ENCODE measurements at places on chromosomes 7 and 10. TPM values are rescaled to one million over a fixed set of nuclear protein-coding genes. Genes with fewer than 3 reads are reported as not detected.
A peak's percentile ranks its signal among the peaks of the same experiment; 100 is the strongest.

DNA sequence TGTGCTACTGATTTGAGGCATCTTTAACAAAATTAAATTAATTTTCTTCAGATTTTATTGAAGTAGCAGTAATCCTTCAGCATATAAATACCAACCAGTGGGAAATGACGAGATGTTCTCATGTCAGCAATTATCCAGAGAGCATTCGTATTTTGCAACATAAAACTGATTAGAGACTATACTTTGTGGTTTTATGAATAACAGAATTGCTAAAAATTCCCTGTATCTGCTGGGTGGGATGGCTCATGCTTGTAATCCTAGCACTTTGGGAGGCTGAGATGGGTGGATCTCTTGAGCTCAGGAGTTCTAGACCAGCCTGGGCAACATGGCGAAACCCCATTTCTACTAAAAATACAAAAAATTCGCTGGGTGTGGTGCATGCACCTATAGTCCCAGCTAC, 56.9 kb downstream of the ATAD1 start:
- DNase-seq, result no peak

DNA sequence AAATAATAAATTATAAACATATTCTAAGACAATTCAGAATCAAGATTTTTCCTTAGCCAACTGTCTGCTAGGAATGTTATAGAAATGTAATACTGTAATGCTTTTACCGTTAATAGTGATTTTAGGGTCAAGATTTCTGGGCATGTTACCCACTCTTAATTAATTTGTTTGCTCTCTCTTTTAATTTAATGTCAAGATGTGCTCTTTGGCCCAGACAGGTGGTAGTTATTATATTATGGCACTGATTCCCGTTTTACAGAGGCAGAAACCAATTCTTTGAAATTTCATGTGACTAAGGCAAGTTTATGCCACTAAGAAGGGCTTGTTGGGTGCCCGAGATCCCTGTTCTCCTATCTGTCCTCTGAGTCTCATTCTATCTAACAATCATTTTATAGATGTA, 959 bp upstream of the FAM107B start:
- no peak for DNase-seq

- no peak for DNase-seq
These were observed 20.4 kb downstream of the TEX36 start for GRCh38 chr10:125662584-125662983.

Gene GNAT3
- total RNA-seq, result not detected

DNA sequence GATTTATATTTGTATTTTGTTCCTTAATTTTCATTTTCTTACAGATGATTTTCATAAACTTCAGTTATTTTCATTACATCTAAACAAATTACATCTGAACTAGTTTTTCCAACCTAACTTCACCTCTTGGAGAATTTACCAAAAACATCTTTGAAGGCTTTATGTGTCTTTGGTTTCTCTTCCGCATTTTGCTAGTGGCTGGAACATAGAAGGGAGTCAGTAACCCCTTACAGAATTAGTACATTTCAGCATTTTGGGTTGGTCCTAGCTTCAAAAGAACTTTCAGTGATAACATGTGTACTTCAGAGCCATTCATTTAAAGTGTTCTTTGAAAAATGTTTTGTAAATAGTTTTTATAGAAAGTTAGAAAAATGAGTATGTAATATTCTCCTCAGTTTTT, 169.8 kb upstream of the MTPN start:
- DNase-seq, result no peak

DNA sequence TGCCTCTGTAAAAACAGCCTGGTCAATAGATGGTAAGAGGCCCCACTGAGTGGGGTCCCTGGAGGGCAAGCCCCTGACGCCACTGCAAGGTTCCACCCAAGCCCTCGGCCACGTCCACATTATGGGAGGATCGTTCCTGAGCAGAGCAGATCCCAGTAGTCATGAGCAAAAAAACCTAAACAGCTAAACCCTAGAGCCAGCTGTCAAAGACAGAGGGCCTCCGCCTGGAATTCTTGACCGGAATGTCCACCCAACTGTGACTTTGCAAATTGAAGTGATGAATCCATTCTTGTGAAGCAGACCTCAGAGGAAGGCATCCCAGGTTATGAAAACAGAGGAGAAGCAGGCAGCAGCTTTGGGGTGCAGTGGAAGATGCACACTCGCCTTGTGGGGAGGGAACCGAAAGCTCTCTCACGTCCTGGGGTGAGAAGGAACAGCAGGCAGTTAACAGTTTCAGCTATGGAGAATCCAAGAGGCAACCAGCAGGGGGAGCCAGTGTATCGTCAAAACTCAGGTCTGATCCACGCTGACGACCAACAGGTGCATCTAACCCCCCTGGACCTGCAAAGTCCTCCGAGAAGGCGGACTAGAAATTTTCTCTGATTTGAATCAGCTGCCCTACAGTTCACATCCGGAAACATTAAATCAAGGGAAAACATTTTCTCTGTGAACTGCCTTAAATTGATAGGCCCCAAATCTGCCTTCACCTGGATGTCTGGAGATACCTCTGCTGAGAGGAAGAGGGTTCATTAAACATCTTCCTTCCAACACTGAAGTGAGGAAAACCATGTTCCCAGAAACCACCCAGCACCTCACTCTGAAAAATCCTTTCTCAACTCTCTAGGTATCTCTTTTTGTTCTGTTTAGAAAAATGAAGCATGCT, 139.1 kb upstream of the PFKP start:
- peak; percentile 78 for DNase-seq

Gene TLX1
- total RNA-seq, result not detected

DNA sequence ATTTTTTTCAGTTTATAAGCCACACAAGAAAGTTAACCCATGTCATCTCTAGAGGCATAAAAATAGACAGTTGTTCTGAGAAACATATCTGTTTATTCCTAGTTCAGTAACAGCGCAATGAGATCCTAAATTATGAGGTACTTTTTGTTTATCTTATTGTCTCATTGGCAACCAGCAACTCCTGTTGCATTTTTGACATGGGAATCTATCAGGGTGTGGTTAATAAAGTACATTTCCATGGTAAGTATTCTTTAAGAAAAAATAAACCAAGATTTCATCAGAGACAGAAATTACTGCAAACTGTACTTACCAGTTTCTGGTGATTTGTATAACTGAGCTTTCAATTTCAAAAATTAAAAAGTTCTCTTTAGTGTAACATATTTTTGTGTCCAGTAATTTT, 9.0 kb downstream of the FAS start:
- peak; percentile 17 for DNase-seq

- no peak for DNase-seq
These were observed 21.5 kb upstream of the CCSER2 start for GRCh38 chr10:84306751-84307384.

GRCh38 chr10:132521041-132521465, 16.5 kb upstream of the INPP5A start:
- no peak for DNase-seq

DNA sequence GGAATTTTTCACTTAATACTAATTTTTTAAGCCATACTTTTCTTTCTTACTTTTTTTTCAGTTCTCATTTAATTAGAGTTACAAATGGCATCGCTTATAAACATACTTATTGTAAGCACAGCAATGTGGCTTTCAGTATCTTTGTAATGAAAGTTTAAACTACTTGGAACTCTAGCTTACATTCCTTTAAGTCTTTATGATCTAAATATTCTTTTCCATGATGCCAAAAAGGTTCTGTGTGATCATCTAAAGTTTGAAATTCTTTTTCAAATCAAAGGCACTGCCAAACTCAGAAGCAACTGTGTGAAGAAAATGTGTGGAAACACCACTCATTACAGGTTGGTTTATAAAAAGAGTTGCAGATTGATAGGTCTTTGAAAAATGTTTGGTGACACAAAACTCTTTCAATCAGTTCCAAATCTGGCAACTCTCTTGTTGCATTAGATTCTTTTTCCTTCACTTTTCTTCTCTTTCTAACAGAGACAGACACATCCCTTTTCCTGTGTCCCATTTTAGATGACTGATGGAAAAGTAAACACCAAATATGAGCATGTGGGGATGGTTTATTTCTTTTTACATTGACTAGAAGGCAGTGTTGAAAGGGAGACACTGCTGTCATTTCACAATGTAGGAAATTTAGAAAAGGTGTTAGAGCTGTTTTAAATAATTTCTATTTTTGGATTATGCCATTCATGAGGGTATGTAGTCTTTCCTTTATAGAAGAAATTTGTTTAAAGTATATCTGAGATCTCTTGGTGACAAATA, 392.3 kb downstream of the SUGCT start:
- no peak for DNase-seq

Gene ACADSB
- 3.9 TPM for total RNA-seq

GRCh38 chr7:116024826-116025809, 5.4 kb downstream of the TFEC start:
- peak; percentile 78 for DNase-seq

Gene POU6F2
- not detected for total RNA-seq

Gene DYDC2
- not detected for total RNA-seq

Gene BAMBI
- total RNA-seq, result 3.0 TPM

- no peak for DNase-seq
These were observed 442.4 kb downstream of the TYW1 start for GRCh38 chr7:67438913-67439505.

Gene AZGP1
- total RNA-seq, result not detected

Gene CBX3
- total RNA-seq, result 95.0 TPM

DNA sequence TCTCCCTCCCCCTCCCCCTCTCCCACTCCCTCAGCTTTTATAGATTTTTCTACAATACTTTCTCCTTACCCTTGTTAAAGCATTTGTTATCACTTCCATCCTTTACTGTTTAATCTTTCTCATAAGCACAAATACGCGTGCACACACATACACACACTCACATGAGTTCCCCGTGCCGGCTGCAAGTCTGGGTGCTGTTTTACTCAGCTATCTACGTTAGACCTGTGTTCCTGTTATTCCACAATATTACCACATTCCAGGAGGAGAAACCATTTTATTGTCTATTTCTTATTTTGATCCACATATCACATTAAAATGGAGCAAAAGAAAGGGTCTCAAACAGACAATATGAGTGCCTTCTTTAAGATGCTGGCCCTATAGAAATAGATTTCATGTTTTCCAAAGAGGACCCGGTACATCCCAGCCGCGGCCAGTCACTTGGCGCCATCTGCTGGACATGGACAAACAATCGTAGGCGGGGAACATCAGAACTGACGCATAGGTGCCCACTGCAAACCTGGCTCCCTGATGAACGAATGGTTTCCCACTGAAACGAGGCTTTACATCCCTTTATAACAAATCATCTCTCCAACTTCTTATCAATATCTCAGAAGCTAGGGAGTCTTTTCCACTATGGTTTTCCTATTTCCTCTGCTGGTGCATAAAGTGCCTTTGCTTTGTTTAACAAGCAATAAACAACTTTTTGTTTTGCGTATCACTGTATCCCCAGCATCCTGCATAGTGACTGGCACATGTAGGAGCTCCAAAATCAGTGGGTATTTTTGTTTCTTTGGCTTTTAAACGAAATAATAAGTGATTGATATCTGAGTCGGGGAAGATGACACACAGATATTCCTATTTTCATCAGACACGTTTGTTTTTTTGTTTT, 25.2 kb upstream of the OPTN start:
- peak; percentile 72 for DNase-seq

Gene TRPV5
- not detected for total RNA-seq

- DNase-seq, result no peak
These were observed 24.5 kb upstream of the CDK1 start for GRCh38 chr10:60753817-60754216.

Gene SLIT1
- total RNA-seq, result not detected

Gene LAMB4
- 0.22 TPM for total RNA-seq

DNA sequence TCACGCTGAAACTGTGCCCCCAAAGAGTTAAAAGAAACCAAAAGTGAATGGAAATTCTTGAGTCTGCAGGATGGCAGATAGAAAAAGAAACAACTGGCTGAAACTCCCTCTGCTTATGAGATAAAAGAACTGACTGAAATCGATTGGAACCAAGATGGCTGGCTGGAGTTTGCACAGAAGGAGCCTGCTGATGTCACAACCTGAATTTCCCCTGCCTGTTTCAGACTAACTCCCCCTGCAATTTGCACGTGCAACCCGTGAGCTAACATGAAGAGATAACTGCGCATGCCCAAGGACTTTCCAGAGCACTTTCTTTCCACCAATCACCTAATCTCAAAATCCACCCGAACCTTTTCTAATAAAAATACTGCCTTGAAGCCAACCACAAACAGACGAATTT, 435.5 kb downstream of the CALN1 start:
- DNase-seq, result no peak

DNA sequence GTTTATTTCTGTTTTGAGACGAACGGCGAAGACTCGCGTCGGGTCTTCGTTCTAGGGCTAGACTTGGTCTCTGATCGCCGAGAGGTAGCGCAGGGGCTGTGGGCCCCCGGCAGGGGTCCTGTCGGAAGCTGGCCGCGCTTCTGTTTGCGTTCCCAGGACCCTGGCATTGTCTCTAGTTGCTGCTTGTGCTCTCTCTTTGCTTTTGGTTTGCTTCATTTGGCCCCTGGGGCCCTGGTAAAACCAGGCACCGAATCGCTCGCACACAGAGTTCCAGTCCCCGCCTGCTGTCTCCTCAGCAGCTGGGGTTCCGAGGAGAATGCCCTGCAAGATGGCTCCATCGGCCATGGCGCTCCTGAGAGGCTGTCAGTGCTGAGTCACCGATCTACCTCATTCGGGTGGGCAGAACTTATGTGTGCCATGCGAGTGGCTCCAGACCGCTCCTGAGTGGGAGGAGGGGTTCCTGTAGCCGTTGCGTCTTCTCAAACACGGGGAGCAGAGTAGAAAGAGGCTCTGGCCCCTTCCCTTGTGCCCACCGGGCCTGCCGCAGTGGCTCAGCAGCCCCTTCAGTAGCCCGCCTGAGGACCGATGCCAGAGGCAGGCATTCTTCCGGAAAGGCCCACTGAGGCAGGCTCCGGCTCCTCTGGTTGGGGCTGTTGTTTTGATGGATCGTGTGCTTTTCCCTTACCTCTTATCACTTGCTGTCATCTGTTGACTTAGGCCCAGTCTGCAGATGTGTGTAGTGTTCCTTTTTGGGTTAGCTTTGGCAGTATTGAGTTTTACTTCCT, 826 bp downstream of the CHPF2 start:
- peak; percentile 74 for DNase-seq

Gene NKX2-3
- not detected for total RNA-seq

- no peak for DNase-seq
These were observed 30.9 kb upstream of the STEAP4 start for GRCh38 chr7:88337572-88337971.

GRCh38 chr10:92699518-92700381, 10.0 kb downstream of the HHEX start:
- peak; percentile 40 for DNase-seq

GRCh38 chr10:129586898-129587443, 119.9 kb downstream of the MGMT start:
- no peak for DNase-seq
